Activated T-cell treated with anti-CD3 and anti-CD28 coated beads, Interleukin-2, amount 50 U/mL, for 24 hours (primary cell): ENCODE measurements at places on chromosomes 4 and X.

DNA sequence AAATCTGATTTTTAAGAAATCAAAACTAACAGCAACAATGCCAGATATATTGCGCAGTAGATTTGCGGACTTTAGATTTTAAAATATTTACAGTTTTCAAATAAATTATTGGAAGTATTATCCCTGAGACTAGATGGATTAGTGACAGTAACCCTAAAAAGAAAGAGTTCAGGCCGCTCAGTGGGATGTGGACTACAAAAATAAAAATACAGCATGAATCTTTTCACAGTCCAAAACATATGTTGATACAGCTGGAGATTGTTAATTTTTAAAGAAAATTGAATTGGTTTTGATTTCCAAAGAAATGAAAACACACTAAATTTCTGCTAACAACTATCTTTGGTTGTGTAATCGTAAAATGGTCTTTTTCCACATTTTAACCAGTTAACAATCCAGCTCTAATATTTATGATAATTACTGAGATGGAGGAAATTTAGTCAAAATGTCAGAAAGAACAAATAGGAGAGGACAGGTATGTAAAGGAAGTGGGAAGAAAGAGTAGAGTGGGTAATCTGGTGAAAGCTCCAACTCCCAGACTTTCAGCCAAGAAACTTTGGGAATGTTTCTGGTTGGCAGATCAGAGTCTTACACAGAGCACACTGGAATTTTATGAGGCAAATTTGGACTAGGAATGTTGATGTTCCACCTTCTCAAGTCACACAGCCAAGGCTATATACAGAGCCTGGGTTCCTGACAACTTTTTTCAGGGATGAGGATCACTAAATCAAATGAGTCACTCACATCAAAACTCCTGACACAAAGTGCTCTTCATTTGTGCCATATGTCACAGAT is 15.1 kb downstream of the C4orf36 start:
- DNase-seq: no peak

- no peak for DNase-seq
Measured at GRCh38 chrX:129737916-129738315, 863 bp upstream of the XPNPEP2 start.

DNA sequence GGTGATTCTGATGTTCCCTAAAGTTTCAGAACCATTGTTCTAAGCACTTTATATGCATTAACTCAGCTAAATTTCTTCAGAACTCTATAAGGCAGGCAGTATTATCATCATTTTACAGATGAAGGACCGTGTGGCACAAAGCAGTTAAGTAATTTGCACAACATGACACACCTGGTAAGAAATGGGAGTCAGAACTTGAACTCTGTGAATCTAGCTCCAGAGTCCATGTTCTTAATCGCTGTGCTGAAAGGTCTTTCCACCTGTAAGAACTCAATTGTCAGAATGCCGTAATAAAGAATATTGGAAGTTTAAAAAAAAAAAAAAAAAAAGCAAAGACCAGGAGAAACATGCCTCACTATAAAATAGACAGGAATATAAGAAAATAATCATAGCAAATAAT is 9.2 kb downstream of the HUWE1 start:
- DNase-seq: no peak

DNA sequence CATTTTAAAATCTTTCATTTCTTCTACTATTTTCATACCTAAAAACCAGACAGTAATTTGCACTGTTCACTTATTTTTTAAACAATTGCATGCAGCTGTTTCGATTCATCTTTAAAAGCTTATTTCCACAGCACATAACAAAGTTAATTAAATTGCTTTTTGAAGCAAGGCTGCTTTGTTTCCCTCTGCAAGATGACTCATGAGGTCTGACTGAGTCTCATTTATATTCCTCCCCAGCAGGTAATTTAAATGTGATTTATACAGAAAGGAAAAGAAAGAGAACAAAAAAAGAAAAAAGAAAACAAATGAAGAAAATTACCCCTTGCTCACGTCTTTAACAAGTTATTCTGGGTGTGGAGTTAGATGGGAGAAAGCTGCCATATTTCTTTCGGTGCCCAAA is 22.8 kb downstream of the VMA21 start:
- no peak for DNase-seq

- no peak for DNase-seq
Measured at GRCh38 chr4:170014359-170015011, 11.7 kb downstream of the MFAP3L start.
